Large intestine (tissue), 12 donors: ENCODE measurements at places on chromosomes 4 and X. TPM values are rescaled to one million over a fixed set of nuclear protein-coding genes. Genes with fewer than 3 reads are reported as not detected.

GRCh38 chrX:11641349-11642065 lies 24.2 kb downstream of the ARHGAP6 start:
- no peak for DNase-seq

DNA sequence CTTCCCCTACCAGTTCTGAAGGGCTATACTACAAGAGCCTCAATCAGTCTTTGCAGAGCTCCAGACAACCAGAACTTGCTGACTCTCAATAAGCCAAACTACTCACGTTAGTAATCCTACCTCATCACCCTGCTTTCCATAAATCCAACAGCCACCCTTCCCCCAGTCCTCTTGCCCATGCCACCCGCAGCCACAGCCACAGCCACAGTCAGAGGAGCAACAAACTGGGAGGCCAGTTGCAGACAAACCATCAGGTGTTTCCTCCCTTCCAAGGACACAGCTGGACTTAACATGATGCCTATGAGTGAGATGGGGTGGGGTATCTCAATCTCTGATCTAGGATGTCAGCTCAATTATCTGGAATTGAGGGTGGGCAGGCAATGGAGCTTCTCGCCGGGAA lies 1.0 kb downstream of the GABRA3 start:
- no peak for DNase-seq

DNA sequence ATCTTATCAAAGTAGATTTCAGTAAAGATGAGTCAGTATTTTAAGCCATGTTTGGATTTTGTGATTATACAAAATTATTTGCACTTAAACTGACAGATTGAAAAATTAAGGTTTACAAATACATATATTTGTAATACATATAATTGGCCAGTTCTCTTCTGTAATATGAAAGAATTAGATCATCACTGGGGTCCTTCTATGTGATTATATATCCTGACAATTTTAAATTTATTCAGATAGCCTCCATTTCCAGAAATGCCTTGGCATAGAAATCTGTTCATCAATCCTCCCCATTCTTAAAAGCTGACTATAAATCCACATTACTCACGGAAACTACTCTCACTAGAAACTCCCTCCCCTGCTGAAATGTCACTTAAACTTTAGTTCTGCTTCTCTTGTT lies 280.4 kb upstream of the ANXA10 start:
- DNase-seq: no peak

The HHIP gene
- 18.6 TPM for polyA plus RNA-seq

DNA sequence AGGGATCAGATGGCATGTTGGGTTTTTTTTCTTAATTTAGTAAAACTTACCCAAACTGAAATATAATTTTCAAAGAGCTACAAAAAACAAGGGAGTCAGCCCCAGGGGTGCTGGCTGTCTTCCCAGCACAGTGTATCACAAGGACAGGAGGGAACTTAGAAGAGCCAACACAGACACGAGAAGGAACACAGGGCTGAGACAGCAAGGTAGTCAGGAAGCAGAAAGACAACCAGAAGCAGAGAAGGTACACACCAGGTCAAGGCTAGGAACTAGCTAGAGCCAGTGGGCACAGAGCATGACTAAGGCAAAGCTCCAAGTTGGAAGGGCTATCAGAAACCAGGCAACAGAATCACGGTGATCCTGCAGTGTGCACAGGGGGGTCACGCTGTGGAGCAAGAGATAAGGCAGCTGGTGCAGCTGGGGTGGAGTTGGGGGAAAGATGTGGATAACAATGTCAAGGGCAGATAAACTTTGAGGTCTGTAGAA lies 168.7 kb downstream of the NR3C2 start:
- no peak for DNase-seq

The HOPX gene
- polyA plus RNA-seq: 28.5 TPM

The CT83 gene
- polyA plus RNA-seq: not detected

DNA sequence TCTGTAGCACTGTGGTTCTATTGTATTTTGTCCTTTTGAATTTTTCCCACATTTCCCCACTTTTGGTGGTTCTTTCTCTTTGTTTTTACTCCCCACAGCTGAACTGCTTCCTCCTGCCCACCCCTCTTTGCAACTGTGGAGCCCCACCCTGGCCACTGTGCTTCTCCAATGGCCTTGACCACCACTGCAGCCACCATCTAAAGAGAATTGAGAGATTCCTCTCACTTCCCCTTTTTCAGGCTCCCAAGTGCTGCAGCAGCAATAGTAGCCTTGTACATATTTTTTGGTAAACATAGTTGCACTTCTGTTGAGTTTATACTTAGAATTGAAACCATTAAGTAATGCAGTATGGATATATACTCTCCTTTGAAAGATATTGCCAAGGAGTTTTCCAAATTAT lies 51.3 kb upstream of the FRMPD3 start:
- no peak for DNase-seq

GRCh38 chrX:17655211-17656034 lies 81.9 kb upstream of the SCML1 start:
- no peak for DNase-seq

The THAP9 gene
- 6.7 TPM for polyA plus RNA-seq

DNA sequence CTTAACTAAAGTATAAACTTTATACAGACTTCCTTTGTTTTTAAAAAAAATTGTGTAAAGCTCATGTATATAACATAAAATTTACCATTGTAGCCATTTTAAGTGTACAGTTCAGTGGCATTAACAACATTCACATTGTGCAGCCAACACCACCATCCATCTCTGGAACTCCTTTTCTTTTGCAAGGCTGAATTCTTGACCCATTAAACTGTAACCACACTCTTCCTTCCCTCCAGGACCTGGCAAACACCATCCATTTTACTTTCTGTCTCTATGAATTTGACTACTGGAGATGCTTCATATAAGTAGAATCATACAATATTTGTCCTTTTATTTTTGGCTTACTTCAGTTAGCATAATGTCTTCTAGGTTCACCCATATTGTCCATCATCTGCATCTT lies 104.7 kb downstream of the RASL11B start:
- no peak for DNase-seq

DNA sequence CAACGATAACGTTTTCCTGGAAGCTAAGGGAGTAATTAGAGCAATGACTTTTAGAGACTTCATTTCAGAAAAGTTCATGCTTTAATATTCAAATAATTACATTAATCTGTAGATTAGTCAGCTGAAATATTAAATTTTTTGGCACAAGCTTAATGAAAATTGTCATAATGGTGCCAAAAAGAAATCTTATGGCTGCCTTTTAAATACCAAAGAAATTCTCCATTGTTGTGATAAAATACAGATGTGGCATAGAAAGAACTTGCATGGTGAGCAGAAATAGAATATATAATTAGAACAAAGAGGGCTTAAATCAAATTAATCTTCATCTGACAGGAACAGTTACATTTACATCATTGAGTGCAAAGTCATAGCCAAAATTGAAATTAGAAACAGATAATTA lies 263.5 kb downstream of the AFF2 start:
- DNase-seq: no peak

DNA sequence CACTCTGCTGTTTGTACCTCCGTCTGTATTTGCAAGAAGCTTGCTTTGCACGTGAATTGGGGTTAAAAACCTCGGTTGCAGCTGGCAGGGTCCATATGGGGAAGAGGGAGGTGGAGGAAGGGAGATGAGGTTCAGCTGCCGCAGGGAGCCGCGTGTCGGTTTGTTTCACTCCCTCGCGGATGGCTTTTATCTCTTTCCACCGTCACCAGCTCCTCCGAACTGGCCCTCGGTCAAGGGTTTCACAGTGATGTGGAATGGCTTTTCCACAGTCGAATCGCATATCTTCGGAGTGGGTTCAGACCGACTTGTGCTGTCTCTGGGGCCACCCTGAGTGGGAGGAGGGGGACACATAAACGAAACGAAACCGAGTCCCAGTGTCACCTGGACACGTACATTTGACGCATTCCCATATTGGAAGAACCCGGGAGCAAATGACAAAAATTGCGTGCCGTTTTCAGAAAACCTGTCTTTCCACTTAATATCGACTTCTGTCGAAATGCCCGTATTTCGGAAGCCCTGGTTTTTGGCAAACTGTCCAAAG lies 929 bp downstream of the ZBTB33 start:
- DNase-seq: peak; percentile 16

DNA sequence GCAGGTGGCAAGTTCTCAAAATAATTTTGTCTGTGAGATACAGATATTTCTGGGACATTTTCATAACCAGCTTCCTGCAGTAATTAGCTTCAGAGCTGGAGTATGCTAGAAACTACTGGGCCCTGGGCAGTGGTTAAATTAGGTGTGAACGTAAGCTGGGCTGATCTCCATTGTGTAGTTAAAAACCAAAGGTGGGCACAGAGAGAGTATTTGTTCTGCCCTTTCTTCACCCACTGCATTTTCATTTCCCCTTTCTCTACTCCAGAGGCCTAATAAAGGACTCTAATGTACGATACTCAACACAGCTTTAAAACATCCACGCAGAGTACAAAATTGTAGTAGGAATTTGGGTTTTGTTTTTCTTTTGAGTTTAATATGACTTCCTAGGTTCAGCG lies 252.7 kb downstream of the SPRY1 start:
- no peak for DNase-seq
